Testis (tissue), 5 donors: ENCODE measurements at places on chromosomes 5 and 9. TPM values are rescaled to one million over a fixed set of nuclear protein-coding genes. Genes with fewer than 3 reads are reported as not detected.
A peak's percentile ranks its signal among the peaks of the same experiment; 100 is the strongest.

NEUROG1 gene
- not detected for total RNA-seq

HNRNPH1 gene
- 636 TPM for total RNA-seq

PCDHGB7 gene
- total RNA-seq = 18.1 TPM

ADAMTS6 gene
- total RNA-seq = 43.1 TPM

CDC20B gene
- 15.6 TPM for total RNA-seq

DNA sequence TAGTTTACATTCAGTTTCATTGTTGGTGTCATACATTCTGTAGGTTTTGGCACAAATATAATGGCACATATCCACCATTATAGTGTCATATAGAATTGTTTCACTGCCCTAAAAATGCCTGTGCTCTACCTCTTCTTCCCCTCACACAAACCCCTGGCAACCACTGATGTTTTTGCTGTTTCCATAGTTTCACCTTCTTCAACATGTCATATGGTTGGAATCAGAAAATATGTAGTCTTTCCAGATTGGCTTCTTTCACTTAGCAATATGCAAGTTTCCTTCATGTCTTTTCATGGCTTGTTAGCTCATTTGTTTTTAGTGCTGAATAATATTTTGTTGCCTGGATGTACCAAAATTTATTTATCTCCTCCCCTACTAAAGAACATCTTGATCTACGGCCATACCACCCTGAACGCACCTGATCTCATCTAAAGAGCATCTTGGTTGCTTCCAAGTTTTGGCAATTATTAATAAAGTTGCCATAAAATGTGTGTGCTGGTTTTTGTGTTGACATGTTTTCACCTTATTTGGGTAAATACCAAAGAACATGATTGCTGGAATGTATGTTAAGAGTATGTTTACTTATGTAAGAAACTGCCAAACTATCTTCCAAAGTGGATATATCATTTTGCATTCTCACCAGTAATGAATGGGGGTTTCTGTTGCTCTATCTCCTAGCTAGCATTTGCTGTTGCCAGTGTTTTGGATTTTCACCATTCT is 17.0 kb upstream of the CDK20 start:
- no peak overlapping the region for H3K27ac ChIP-seq
- no peak for DNase-seq
- no peaks in the 10 kb centered on the region for H3K36me3 ChIP-seq
- no peaks in the 10 kb centered on the region for H3K27me3 ChIP-seq
- no peak overlapping the region for H3K4me3 ChIP-seq

- H3K36me3 ChIP-seq = no peaks in the 10 kb centered on the region
- no peak for DNase-seq
- H3K27me3 ChIP-seq = no peaks in the 10 kb centered on the region
- peaks cover 14% of the 10 kb centered on the region for H3K4me1 ChIP-seq
- no peak overlapping the region for H3K4me3 ChIP-seq
Observed at GRCh38 chr5:55222985-55223811, 3.9 kb downstream of the MCIDAS start.

DNA sequence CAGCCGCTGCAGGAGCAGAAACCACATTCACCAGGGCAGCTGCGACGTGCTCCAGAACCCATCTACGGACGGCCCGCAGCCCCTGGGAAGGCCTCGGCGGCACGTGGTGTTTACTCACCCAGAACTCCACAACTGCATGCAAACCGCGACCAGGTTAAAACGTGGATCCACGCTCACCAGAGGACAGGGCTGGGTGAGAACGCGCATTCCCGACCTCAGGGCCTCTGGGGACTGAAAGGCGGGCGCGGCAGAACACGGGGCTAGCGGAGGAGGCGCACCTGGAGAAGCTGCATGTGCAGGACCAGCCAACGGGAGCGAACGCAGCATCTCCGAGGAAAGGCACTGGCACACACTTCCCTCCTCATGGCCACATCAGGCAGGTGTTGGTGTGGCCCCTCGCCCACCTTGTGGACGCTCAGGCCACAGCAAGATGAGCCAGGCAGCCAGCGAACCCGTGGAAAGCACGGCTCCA is 24.0 kb upstream of the CAMSAP1 start:
- no peak overlapping the region for H3K27ac ChIP-seq
- H3K36me3 ChIP-seq = no peaks in the 10 kb centered on the region
- no peaks in the 10 kb centered on the region for H3K4me1 ChIP-seq
- H3K27me3 ChIP-seq = no peaks in the 10 kb centered on the region
- no peak for DNase-seq

GRCh38 chr5:157744051-157745011 is 819 bp downstream of the LSM11 start:
- H3K36me3 ChIP-seq = no peaks in the 10 kb centered on the region
- H3K27me3 ChIP-seq = no peaks in the 10 kb centered on the region
- H3K4me3 ChIP-seq = peak overlapping the region; percentile 86
- peak overlapping the region; percentile 56 for H3K27ac ChIP-seq

GRCh38 chr5:56669534-56670483 is 145.5 kb upstream of the MAP3K1 start:
- H3K27me3 ChIP-seq = no peaks in the 10 kb centered on the region
- no peak overlapping the region for H3K4me3 ChIP-seq
- H3K4me1 ChIP-seq = no peaks in the 10 kb centered on the region
- DNase-seq = no peak
- H3K27ac ChIP-seq = no peak overlapping the region

GRCh38 chr5:150600616-150601490 is 39.6 kb upstream of the SYNPO start:
- peaks cover 15% of the 10 kb centered on the region for H3K4me1 ChIP-seq
- H3K27ac ChIP-seq = no peak overlapping the region
- DNase-seq = no peak
- H3K4me3 ChIP-seq = no peak overlapping the region
- no peaks in the 10 kb centered on the region for H3K36me3 ChIP-seq
